Activated B cell treated with CpG ODN at 0.5 μM for 24 hours (primary cell): ENCODE measurements at places on chromosomes 1 and 21.

- no peak for DNase-seq
Measured at GRCh38 chr1:203584035-203584434, 42.6 kb upstream of the ATP2B4 start.

DNA sequence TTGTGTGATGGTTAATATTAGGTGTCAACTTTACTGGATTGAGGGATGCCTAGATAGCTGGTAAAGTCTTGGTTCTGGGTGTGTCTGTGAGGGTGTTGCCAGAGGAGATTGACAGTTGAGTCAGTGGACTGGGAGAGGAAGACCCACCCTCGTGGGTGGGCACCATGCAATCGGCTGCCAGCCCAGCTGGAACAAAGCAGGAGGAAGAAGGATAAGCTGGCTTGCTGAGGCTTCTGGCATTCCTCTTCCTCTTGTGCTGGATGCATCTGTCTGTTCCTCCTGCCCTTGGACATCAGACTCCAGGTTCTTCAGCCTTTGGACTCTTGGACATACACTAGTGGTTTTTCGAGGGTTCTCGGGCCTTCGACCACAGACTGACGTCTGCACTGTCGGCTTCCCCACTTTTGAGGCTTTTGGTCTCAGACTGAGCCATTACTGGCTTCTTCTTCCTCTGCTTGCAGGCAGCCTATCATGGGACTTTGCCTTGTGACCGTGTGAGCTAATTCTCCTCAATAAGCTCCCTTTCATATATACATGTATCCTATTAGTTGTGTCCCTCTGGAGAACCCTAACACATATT, 184.3 kb upstream of the LMO4 start:
- DNase-seq: no peak

DNA sequence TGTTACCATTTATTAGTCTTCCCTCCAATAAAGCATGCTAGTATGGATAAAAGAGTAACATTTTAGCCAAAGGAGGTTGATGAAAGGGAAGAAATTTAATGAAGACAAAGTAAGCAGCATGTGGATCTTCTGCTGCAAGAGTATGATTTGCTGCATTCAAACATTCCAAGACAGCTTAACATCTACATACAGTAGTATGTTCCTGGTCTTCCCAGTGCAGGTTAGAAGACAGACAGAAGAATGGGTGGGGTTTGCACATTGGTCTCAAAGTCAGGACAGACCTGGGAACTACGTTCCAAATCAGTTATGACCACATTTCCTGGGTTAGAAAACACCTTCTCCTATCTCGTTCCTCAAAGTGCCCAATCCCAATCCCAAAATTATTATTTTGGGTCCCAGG, 43.3 kb downstream of the PUM1 start:
- DNase-seq: no peak

- no peak for DNase-seq
Measured at GRCh38 chr21:36379251-36379650, 5.9 kb upstream of the CHAF1B start.

GRCh38 chr1:97093741-97094140, 372.2 kb downstream of the PTBP2 start:
- no peak for DNase-seq

- no peak for DNase-seq
Measured at GRCh38 chr1:91929250-91929649, 20.0 kb upstream of the BRDT start.

GRCh38 chr1:43529206-43529731, 1.4 kb upstream of the PTPRF start:
- peak; percentile 65 for DNase-seq

GRCh38 chr1:200837931-200838571, 34.7 kb upstream of the GPR25 start:
- no peak for DNase-seq

GRCh38 chr1:162011337-162012012, 12.2 kb downstream of the OLFML2B start:
- DNase-seq: no peak

DNA sequence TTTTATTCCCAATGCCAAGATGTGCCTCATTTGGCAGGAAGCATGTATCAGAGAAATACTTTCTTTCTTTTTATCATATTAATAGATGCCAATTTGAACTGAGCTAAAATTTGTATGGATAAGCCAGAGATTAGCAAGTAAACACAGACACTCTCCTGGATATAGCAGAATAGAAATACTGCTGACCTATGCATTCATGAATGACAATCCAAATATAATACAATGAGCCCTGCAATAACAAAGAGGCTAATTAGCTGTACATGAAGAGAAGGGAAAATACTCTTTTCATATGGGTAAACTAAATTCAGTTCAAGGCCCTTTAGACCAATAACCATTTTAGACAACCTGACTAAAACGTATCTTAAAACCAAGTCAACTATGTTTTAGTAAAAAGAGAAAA, 388.1 kb upstream of the NR5A2 start:
- DNase-seq: no peak

DNA sequence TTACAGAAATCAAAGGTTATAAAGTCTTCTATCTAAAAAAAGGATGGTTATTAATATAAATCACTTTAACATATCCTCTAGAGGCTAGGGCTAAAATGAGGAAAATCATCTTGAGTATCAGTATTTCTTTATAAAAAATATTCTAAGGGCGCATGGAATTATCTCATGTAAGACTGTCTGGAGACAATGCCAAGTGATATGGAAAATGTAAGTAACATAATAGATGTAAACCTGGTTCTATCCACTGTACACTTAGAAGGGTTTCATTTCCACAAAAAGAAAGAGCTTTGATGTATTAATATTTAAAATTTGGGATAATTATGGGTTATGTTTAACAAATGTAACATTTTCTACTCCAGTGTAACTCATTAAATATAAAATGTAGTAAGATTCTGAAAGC, 95.9 kb upstream of the DPH5 start:
- no peak for DNase-seq

- DNase-seq: no peak
Measured at GRCh38 chr1:18485227-18485626, 4.5 kb downstream of the KLHDC7A start.

GRCh38 chr21:21806711-21807597, 808.7 kb downstream of the NCAM2 start:
- no peak for DNase-seq

DNA sequence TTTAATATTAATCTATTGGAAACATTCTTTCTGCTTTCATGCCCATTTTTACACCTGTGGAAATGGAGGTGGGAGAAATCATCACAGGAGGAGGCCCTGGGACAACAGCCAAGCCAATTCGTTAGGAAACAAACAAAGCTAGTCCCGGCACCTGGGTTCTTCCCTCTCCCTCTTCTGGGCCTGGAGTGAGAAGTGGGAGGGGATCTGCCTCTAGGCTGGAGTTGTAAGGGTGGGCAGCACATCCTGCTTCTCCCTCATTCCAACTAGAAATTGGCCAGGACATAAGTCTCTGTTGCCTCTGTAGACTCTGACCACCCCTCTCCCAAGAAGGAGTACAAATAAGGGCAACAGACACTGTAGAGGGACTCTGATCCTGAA, 20.2 kb upstream of the ERO1B start:
- DNase-seq: no peak

DNA sequence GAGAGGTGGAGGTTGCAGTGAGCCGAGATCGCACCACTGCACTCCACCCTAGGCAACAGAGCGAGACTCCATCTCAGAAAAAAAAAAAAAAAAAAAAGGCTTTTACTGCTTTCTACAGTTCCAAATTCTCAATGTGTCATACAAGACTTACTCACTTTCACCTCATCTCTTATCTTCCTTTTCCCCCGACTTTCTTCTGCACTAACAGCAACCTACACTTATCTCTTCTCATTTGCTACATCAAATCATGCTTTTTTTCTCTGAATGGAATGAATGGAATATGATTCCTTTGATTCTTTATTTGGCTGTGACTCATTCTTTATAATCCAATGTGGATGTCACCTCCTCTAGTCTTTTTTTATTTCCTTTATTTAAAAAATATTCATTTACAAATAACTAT, 168.4 kb upstream of the DMRTA2 start:
- DNase-seq: no peak

DNA sequence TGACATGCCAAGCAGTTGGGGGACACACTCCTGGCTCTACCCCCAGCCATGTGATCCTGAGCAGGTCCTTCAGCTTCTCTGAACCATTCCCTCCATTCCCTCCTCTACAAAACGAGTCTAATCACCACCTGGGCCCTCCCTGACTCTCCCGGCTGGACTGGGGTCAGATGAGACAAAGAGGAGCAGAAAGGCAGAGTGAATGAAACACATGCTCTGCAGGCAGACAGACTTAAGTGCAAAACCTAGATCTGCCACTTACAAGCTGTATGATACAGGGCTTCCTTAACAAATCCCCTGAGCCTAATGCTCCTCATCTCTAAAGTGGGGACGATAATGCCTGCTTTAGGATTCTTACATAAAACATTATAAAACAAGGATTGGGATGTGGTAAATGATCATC, 17.3 kb downstream of the RIMS3 start:
- no peak for DNase-seq

DNA sequence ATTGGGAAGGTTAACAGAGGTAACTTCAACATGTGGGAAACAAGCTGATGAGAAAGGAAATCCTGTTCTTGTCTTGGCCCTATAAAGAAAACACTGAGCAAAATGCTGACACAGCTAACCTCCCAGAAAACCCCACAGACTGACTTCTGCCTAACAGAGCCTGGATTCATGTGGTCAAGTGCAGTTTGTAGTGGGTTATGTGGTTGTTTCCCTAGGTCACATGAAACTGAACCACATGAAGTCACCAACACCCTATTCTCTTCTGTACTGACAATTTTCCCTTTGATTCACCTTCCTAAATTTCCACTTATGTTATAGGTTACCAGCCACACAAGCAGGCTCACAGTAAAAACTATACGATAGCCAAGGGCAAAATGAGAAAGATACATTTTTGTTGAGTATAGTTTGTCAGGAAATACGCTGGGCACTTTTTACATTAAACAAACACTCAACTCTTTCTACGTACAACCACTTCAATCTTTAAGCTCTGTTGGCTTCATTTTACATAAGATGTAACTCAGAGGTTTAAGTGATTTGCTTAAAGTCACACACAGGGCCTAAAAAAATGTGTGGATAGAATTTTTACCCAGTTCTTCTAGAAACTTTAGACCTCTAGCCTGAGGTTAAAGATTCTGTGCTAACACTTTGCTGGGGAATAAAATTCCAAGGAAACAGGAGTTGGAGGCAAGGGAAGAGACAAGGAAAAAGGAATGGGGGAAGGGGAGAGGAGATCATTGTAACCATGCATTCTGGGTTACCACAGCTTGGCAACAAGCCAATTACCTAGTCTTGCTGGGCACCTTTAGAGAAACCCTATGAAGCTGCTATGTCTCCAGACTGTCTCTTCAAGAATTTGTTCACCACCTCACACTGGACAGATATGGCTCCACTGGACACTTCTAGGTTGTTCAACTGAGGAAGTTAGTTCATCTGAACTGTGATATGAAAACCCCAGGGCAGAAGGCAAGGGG, 601.6 kb upstream of the USP24 start:
- no peak for DNase-seq

DNA sequence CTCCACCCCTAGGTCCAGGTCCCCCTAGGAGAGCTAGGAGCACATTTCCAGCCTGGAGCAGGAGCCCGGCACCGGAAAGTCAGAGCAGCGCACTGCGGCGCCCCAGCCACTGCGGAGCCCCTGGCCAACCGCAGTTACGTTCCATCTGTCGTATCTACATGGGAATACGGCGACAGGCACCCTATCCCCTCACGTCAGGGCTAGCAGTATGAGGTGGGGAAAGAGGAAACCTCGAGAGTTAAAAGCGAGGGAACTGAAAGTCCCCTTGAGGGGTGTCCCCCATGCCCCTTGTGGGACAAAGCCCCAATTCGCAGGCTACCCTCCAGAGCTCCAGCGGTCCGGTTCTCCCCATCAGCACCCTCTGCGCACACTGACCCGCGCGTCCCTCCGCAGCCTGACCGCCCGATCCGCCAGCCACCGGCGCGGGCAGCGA, 995 bp downstream of the COLGALT2 start:
- peak; percentile 17 for DNase-seq

DNA sequence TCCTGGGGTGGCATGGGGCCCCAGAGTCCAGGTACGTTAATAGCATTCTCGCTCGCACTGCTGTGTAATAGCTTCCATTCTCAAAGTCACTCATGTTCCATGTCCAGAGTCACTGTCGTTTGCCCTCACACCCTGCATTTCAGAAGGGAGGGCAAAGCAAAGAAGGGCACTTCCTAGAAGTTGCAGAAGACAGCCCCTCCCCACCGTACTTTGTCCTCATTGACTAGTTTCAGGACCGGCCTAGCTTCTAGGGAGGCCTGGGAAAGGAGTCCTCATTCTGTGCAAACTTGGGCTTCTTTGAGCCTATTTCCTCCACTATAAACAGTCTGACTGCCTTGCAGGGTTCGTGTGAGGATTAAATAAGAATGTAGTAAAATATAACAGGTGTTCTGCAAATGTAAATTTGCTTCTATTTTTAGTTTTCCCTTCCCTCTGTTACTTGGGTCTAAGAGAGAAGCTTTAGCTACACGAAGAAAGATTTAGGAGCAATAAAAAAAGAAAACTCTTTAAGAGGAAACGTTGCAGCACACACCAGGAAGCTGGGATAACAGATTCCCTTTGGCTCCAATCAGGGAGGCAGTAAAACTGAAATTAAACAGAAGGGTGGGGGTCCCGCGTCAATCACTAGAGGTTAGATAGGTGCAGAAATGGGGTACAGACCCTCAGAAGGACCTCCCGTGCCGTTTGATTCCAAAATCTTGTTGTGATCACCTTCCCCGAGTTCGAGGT, 40.1 kb downstream of the ACTL8 start:
- DNase-seq: no peak

- no peak for DNase-seq
Measured at GRCh38 chr1:170664093-170664827, at the start of gene PRRX1. Gene PRRX1, plus strand, starts transcription at chr1:170664131. Its CDS starts 88 bp downstream, at chr1:170664219.

DNA sequence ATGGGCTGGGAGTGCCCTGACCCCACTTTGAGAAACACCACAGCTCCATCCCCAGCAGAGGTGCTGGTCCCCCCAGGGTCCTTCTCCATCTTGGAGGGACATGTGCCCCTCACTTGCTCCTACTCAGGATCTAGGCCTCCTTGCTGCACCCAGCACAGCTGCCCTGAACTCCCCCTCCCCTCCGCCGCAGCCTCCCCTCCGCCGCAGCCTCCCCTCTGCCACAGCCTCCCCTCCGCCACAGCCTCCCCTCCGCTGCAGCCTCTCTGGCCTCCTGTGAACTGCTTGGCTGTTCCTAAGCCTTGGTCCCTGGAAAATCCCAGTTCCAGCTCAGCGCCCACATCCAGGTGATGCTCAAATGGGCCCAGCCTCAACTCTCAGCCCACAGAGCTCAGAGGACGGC, 15.9 kb upstream of the TSPEAR start:
- no peak for DNase-seq
